Tongue (tissue), 3 donors: ENCODE measurements at places on chromosomes 3 and 15. TPM values are rescaled to one million over a fixed set of nuclear protein-coding genes. Genes with fewer than 3 reads are reported as not detected.

DNA sequence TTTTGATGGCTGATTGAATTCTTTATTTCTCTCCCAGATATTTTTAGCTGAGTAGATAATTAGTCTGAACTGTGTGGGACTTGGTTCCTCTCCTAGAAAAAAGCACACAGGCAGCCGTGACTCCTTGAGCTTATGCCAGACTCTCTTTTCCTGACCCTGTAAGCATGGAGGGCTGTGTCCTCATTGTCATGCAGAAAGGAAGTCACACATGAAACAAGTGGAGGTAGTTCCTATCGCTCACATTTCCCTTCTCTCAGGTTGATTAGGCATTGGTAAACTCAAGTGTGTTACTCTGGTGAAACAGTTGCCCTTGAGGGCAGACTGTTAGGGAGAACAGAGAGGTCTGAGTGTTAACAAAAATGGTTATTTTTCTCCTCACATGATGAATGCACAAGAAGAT is 6.3 kb upstream of the RTP4 start:
- DNase-seq: no peak

GRAMD2A gene
- 0.51 TPM for total RNA-seq

DNA sequence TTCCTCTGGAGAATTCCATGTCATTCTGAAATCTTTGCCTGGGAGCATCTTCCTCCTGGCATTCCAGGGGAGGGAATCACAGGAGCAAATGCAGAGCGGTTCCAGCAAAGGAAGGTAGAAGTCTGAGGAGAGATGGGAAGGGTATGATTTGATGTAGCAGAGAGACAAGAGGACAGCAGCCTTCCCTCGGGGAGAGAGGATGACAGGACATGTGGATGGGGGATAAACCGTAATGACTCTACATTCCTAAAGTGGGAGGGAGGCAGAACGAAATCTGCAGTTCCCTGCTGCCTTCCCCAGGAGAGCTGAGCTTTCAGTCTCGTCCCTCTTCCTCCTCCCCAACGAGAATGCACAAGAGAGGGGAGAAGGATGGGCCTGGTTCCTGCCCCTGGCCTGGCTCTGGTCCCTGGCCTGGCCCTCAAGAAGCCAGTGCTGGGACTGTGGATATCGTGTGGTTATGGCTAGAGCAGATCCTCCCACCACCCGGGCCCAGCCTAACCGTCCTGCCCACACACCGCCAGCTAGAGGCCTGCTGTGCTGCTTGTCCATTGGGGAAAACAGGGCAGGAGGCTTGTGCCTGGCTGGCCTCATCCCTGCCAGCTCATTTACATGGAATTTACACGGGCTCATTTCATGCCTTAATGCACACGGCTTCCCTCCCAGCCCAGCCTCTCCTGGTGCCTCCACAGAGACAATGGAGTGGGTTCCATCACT is 26.6 kb downstream of the SEMA7A start:
- DNase-seq: no peak

GRCh38 chr15:72271221-72271620 is 1.1 kb downstream of the PARP6 start:
- DNase-seq: no peak

- DNase-seq: peak; percentile 13
Observed at GRCh38 chr3:174538151-174538550, 321.0 kb upstream of the NAALADL2 start.

DNA sequence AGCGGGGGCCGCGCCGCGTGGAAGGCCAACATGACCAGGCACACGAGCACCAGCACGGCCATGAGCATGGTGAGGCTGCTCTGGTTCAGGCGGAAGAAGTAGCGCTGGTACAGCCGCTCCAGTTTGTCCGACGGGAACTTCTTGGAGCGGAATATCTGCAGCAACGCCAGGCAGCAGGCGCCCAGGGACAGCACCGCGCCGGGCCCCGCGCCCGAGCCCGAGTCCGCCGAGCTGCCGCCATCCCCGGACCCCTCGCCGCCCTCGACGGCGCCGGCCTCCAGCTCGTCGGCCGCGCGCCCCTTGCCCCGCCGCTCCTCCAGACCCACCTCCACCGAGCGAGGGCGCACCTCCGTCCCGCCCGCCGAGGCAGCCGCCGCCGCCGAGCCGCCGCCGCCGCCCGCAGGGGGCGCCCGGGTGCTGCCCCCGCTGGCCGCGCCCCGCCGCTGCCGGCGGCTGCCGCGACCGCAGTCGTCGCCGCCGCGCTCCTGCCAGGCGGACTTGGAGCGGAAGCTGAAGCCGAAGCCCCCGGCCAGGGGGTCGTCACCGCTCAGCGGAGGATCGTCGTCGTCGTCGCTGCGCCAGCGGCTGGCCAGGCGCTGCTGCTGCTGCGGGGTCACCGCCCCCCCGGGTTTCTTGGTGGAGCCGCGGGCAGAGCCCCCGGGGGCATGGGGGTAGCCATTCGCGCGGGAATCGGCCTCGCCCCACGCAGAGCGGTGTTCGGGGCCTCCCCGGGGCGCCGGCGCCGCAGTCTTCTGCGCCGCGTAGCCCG is 957 bp downstream of the ADCY5 start:
- DNase-seq: peak; percentile 40

CNTN3 gene
- 6.9 TPM for total RNA-seq

DNA sequence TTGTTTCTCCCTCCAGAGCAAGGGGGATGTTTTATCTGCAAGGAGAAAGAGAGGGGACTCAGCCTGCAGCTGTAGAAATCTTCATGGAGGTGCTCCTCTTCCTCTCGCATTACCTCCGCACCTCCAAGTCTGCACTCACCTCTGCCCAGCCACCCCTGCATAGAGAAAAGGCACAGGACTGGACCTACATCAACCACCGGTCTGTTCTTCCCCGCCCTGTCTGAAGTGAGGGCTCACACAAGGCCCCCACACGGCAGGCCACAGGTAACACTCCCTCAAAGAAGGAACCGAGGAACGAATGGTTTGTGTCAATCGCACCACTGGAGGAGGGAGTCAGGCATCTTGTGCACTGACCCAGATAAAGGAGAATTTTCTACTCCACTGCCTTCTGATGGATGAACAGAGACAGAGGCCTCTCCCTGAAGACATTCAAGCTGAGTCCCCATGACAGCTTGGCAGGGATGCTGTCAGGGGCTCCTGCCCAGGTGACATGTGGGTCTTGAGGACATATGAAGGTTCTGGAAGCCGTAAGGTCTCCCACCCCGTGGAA is 260.3 kb downstream of the XXYLT1 start:
- no peak for DNase-seq

CPN2 gene
- not detected for total RNA-seq

GRCh38 chr3:128787256-128788253 is 61.6 kb downstream of the RAB7A start:
- DNase-seq: no peak

DNA sequence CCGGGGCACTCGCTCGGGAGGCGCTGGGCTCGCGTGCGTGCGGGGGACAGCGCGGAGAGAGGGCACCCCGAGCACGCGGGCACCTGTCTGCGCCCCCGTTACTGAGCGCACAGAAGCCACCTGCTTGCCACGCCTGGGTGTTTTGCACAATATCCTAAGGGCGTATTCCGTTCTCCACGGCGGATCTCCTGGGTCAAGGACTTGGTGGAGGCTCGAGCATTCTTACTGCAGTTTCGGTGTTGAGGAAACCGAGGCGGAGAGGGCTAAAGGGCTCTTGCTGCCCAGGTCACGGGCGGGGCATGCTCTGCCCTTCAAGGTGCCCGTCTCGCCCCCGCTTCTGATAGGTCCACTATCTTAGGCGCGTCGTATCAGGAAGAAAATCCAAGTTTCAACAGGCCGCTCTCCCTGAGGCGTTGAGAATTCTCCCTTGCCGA is 526 bp downstream of the GPD1L start:
- peak; percentile 40 for DNase-seq

DNA sequence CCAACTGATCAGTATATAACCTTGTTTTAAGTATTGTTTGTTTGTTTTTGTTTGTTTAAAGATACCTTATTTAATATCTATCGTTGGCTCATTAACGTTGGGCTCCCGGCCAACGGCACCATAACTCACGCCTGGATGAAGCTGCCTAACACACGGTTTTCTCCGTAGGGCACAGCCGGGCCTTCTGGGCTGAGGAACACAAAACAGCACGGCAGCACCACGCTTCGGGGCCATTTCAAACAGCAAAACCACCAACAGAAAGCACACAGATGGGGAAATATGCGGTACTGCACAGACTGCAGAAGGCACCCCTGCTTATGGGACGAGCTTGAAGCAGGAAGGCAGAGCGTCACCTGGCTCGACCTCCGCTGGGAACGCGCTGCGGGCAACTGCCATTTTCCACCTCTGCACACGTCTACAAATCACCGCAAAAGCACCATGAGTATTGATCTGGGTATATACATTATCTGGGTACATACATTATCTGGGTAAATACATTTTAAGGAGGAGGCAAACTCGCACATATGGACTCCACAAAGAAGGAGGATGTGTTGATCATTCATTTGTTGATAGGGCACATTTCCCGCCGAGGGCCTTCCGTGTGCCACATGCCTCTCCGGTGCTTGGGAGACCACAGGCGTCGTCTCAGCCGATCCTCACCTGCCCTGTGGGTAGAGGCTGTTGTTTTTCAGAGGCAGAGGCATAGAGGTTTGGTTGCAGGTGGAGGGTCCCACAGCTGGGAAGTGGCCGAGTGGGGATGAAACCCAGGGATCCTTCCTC is 123.7 kb upstream of the ATP2B2 start:
- no peak for DNase-seq

C3orf49 gene
- total RNA-seq: not detected

CD200 gene
- 10.2 TPM for total RNA-seq

DNA sequence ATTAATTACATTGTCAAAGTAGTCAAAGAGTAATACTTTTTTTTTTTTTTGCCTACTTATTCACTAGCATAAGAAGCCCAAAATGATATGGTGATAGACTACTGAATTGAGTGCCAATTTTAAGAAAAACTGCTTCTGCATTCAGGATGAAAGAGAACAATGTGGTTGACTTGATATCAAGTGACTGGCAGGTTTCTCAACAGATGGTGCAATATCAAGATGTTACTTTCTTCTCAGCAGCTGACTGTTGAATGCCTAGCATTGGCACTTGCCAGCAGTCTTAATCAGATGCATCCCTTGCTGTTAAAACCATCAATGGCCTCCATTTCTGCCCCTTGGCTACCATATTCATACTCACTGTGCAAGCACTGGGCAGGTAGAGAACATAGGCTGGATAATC is 863.2 kb downstream of the GBE1 start:
- DNase-seq: no peak

DNA sequence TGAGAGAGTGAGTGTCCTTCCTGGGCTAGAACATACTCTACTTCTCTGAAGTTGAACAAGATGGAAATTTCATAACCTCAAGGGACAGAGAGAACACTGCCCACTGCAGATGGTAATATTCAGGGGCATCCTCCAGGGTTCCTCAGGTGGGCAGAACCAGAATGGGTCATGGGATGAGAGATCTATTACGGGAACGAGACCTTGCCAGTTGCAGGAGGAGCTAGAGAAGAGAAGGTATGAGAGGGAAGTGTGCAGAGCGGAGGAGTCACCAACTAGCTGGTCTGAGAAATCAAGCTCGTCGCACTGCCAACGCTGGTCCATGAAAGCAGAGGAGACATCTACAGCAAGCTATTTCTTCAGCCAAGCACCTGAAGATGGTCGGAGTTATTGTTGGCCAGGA is 184.7 kb downstream of the TJP1 start:
- DNase-seq: no peak

- peak; percentile 82 for DNase-seq
Observed at GRCh38 chr3:63067999-63068645, 192.9 kb upstream of the CADPS start.

GUCA1C gene
- not detected for total RNA-seq

CD200R1L gene
- total RNA-seq: not detected

FBXO40 gene
- 12.7 TPM for total RNA-seq

GRCh38 chr15:81301815-81302399 is 22.0 kb downstream of the STARD5 start:
- no peak for DNase-seq

CA12 gene
- 8.9 TPM for total RNA-seq

DNA sequence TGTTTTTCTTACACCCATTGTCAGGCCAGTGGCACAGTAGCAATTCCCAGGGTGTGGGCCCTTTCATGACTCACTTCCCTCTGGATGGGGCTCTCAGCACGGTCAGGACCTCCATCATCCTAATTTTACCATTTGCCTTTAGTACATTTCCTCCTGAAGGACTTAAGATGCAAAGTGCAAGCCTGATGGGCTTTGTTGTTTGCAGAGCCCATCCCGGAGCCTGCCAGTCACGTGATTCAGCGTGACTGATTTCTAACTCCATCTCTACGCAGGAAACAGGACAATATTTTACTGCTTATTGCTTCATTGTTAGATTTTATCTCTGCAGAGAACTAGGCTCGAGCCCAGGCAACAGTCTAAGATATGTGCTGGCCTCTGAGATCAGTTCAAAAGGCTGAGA is 223.7 kb downstream of the PDZRN3 start:
- DNase-seq: no peak

- no peak for DNase-seq
Observed at GRCh38 chr3:57421336-57421735, 122.8 kb downstream of the DNAH12 start.

DHX30 gene
- 63.9 TPM for total RNA-seq

GRCh38 chr15:45637552-45638033 is 2.8 kb downstream of the SQOR start:
- DNase-seq: peak; percentile 80
